K562 (cell line): ENCODE measurements at places on chromosomes 2 and 18. TPM values are rescaled to one million over a fixed set of nuclear protein-coding genes. Genes with fewer than 3 reads are reported as not detected.

DNA sequence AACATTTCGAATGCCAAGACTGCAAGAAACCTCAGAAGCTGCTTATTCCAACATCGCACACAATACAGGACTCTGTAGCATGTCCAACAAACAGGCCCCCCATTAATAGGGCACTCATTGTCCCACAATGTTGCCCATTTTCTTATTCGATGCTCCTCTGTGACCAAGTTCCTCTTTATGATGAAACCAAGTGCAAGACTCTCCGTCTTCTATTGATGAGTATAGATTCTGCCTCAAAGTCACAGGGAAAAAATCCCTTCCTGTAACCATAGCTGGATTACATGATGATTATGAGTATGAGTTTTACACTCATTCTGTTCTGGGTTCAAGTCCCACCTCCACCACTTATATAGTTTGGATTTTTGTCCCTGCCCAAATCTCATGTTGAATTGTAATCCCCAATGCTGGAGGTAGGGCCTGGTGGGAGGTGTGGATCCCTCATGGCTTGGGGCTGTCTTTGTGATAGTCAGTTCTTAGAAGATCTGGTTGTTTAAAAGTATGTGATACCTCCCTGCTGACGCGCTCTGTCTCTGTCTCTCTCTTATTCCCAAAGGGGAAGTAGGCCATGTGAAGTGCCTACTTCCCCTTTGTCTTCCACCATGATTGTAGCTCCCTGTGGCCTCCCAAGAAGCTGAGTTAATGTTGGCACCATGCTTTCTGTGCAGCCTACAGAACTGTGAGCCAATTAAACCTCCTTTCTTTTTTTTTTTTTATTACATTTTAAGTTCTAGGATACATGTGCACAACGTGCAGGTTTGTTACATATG is 148.7 kb downstream of the OSR1 start:
- no peak for DNase-seq

DNA sequence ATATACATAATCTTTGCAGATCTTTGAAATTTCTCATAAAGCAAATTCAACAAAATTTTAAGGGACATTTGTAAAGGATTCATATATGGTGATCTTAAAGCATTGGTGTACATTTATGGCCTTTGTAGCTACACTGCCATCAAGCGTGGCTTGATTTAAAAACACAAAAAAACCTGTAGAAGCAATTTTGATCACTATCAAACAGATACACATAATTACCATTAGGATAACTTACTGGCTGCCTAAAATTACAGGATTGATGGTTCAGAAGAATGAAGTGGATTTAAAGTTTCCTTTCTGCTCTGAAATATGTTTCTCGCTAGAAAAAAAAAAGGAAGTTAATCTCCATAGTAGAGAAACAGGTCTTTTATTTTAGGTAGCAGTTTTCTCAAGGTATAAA is 31.4 kb downstream of the MAPRE2 start:
- DNase-seq, result no peak

- DNase-seq, result no peak
These were observed 54.5 kb downstream of the TSHZ1 start for GRCh38 chr18:75264926-75265597.

DNA sequence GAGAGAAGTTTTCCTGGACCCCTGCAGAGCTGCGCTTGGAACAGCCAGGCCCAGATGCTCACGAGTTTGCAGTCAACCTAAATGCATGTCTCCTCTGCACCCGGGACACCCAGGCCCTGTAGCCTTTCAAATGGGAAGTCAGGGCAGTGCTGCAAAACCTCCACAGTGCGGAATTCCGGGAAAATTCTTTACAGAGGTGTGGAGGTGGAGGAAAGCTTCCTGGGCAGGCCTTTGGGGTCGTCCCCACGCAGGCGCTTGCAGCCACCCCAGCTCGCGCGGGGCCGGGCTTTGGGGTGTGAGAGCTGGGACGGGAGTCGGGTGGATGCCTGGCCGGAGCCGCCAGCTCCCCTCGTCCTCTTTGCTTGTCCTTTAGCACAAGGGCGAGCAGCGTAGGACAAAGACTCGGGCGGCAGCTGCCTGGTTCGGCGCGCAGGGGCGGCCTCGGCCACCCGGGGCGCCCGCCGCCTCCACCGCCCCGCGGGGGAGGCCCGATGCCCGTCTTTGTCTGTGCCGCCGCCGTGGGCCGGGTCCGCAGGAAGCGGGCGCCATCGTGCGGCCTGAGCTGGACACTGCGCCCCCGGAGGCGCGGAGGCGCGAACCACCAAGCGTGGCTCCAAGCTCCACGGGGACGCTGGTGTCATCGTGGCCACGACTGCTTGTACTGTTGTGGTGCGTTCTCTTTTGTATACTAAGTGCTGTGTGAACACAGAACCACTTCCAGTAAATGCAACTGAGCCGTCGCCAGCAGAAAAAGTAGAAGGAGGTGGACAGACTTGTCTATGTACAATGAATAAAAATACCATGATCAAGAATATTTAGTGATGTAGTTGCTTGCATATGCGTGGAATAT is 28.2 kb upstream of the BCL11A start:
- DNase-seq, result peak; percentile 86

- no peak for DNase-seq
These were observed 315.2 kb downstream of the TMX3 start for GRCh38 chr18:68399721-68400120.

DNA sequence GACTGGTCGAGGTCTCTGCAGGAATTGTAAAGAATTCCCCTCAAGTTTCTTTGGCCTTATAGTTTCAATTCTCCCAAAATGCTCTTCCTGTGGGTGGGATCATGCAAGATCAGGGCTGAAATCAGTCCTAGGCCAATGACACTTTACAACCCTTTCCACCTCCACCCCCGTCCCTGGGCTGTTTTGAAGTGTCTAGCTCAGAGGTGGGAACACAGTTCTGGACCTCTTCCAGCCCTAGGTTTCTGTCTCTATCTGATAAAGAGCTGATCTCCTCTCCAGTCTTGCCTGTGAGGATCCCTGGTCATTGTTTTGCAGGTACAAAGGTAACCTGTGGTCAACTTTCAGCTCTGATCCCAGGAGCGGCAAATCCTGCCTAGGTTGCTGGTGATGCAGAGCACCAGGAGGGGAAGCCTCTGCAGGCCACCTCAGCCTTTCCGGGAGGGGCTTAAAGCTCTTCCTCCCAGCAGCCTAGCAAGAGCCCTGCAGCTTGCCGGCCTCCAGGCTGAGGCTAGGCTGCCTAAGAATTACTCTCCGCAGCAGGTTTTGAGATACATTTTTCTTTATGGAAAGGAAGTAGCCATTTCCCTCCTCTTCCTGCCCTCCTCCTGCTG is 69.8 kb upstream of the WIPF1 start:
- DNase-seq, result peak; percentile 23

GRCh38 chr2:113225263-113226259 is 51.8 kb downstream of the PSD4 start:
- no peak for DNase-seq

DNA sequence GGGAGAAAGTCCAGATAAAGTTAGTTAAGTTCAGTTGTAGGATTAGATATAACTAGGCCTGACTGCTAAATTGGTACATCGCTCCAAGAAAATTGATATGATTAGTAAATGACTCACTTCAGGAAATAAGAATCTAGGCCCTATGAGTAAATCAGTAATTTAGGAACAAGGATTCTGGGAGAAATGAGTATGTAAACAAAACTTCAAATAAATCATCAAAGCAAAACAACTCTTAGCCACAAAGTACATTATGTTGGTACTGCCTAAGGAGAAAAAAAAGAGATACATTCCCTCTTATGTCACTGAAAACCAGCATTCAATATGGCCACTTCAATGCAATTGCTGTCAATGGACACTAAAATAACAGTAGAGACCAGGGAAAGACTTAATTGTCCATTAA is 529.1 kb downstream of the ZNF804A start:
- no peak for DNase-seq

GRCh38 chr2:197851451-197851850 is 47.1 kb downstream of the PLCL1 start:
- DNase-seq, result peak; percentile 31

GRCh38 chr2:138919120-138919747 is 139.0 kb upstream of the NXPH2 start:
- no peak for DNase-seq

DNA sequence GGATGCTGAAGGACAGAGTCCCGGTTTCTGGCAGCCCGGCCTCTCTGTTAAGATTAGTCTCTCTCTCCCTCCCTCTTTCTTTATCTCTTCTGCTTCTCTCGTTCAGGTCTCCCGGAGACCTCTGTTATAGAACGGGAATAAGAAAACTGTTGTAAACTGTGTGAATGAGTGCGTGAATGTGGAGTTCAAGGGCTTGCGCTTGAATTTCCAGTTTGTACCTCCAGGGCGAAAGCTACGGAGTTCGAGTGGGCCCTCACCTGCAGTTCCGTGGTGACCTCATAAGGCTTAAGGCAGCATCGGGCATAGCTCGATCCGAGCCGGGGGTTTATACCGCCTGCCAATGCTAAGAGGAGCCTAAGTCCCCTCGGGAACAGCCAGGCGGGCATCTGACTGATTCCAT is 26.4 kb downstream of the SKA1 start:
- DNase-seq, result peak; percentile 32

- DNase-seq, result no peak
These were observed 122.3 kb upstream of the RAB6C start for GRCh38 chr2:129857200-129857599.

Gene FBLN7
- 0.13 TPM in 1 of 2 replicates, not detected in the other for total RNA-seq

Gene GNAL
- 0.04 TPM in 1 of 2 replicates, not detected in the other for total RNA-seq

Gene ABCB11
- total RNA-seq, result 0.18 and 0.25 TPM in 2 replicates

Gene RGPD5
- total RNA-seq, result 1.4 and 2.5 TPM in 2 replicates

Gene MAP3K19
- not detected in 2 replicates for total RNA-seq

Gene NT5C1B
- not detected in 2 replicates for total RNA-seq

Gene INHBB
- total RNA-seq, result 0.11 TPM in 1 of 2 replicates, not detected in the other

Gene TCF7L1
- total RNA-seq, result 0.11 and 0.13 TPM in 2 replicates

Gene RAD51AP2
- total RNA-seq, result not detected in 2 replicates

Gene BMP10
- total RNA-seq, result 0.89 and 0.91 TPM in 2 replicates

Gene ALMS1
- total RNA-seq, result 12.5 and 15.7 TPM in 2 replicates

Gene ARHGAP28
- 5.2 and 6.1 TPM in 2 replicates for total RNA-seq

Gene TDRD15
- total RNA-seq, result 0.07 and 0.11 TPM in 2 replicates
